ENCODE measurements at places on chromosomes 2 and 18.

GRCh38 chr2:9842487-9843228 lies 616 bp upstream of the TAF1B start:
- DNase-seq, result no peak

DNA sequence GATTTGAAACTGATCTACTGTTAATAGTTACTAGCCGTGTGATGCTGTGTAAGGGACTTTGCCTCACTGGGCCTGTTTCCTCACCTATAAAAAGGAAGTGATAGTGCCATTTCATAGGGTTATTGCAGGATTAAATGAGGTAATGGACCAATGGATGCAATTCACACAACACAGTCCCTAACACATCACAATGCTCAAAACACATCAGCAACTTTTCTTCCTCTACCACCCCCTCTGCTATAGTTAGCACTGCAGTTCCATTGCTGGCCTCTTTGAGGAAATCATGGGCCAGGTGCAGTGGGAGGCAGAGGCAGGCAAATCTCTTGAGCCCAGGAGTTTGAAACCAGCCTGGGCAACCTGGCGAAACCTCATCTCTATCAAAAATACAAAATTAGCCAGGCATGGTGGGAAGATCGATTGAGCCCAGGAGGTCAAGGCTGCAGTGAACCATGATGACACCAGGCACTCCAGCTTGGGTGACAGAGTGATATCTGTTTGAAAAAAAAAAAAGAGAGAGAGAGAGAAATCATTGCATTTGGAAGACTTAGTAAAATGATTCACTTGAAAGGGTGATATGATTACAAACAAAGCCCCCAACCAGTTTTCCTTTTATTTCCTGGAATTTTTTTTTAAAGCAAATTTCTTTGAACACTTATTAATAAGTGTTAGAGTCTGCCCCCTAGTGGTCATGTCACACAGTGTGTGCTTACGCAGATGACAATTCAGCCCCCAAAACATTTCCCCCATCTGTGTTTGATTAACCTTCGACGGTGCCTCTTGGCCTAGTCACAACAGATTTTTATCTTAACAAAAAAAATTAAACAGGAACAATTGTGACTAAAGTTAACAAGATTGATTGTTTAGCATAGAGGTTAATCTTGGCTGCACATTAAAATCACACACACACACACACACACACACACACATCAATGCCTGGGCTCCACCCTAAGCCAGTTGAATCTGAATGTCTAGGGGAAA lies 88.6 kb upstream of the BCL11A start:
- peak; percentile 13 for DNase-seq

DNA sequence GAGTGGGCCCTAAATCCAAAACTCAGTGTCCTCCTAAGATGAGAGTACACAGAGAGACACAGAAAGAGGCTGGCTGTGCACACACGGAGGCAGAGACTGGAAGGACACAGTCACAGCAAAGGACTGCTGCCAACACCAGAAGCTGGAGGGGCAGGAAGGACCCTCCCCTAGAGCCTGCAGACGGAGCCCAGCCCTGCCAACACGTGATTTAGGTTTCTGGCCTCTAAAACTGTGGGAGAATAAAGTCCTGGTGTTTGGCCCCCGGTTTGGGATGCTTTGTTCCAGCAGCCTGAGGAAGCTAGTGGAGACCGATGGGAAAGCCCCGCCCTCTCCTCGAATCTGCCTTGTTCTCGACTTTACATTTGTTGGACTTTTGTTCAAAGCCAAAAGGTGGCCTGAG lies 10.6 kb downstream of the CNDP1 start:
- no peak for DNase-seq

DNA sequence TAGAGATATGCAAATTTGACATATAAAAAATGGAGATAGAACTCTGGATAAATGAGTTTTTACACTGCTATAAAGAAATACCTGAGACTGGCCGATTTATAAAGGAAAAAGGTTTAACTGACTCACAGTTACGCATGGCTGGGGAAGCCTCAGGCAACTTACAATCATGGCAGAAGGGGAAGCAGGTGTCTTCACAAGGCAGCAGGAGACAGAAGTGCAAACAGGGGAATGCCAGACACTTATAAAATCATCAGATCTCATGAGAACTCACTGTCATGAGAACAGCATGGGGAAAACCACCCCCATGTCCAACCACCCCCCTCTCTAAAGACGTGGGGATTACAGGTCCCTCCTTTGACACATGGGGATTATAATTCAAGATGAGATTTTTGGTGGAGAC lies 1540.2 kb upstream of the SLC39A10 start:
- DNase-seq, result no peak

GRCh38 chr2:105238664-105239240 lies 2.8 kb upstream of the GPR45 start:
- no peak for DNase-seq

- DNase-seq, result no peak
Observed at GRCh38 chr2:102486941-102487702, 14.1 kb downstream of the SLC9A4 start.

DNA sequence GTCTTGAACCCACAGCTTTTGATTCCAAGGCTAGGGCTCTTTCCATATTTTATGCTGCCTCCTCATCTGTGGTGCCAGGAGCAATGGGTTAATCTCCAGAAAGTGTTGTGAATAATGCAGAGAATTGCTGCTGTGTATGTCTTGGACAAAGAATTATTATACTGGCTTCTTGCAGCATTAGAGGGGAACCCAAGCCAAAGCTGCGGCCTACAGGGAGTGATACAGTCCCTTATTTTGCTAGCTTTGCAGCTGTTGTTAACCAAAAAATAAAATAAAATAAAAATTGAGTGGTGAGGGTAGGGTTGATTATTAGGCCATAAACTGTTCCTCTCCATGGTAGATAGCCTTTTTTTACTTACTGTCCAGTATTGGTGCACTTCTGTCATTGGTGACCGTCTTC lies 16.7 kb downstream of the WIPF1 start:
- peak; percentile 76 for DNase-seq

- DNase-seq, result no peak
Observed at GRCh38 chr2:229971298-229971790, 49.0 kb downstream of the FBXO36 start.

DNA sequence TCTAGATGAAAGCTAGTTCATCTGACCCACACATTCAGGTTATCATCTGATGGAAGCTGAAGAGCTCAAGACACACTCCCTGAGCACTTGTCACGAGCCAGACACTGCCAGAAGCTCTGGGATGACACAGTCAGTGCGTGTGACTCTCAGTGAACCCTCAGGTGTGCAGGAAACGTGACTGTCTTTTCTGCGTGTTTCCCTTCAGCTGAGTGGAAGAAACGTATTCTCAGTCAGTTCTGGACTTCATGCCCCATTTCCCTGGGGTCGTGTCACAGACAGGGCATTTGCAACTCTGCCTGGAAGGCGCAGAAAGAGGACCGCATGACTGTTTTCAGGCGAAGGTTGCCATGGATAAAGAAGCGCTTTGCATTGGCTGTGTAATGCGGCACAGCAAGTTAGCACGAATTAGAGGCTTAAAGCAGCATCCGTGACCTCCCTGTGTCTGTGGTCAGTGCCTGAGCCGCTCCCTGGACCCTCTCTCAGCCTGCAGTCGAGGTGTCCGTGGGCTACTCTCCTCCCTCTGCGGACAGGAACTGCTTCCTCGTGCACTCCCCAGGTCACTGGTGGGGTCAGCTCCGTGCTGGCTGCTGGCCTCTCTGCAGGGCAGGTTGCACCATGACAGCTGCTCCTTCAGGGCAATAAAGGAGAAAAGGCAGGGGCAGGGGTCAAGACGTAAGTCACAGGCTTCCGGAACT lies 3.3 kb upstream of the ALLC start:
- no peak for DNase-seq

- DNase-seq, result no peak
Observed at GRCh38 chr18:35592298-35592697, 10.8 kb downstream of the GALNT1 start.

GRCh38 chr18:10872304-10872703 lies 277.1 kb downstream of the PIEZO2 start:
- no peak for DNase-seq

DNA sequence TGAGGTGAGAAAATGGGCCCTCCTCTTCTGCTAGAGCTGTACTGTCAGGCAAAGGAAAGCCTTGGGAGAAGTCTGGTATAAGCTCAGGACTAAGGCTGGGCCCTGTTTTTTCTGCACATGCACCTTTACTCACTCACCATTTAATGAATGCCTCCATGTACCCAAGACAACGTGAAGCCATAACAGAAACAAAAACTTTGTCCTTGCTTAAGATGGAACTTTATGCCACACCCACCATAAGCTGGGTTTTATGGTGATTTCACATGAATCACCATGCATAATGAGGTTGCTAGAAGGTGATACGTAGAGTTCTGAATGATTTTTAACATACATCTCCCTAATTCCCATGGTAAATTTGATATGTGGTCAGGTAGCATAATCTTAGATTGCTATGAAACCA lies 63.7 kb upstream of the CYP26B1 start:
- DNase-seq, result no peak

- peak; percentile 86 for DNase-seq
Observed at GRCh38 chr2:36355151-36355889, at the start of gene CRIM1. TSS of gene CRIM1 (plus strand) at chr2:36355778. CDS start at chr2:36356293, 515 bp downstream.

DNA sequence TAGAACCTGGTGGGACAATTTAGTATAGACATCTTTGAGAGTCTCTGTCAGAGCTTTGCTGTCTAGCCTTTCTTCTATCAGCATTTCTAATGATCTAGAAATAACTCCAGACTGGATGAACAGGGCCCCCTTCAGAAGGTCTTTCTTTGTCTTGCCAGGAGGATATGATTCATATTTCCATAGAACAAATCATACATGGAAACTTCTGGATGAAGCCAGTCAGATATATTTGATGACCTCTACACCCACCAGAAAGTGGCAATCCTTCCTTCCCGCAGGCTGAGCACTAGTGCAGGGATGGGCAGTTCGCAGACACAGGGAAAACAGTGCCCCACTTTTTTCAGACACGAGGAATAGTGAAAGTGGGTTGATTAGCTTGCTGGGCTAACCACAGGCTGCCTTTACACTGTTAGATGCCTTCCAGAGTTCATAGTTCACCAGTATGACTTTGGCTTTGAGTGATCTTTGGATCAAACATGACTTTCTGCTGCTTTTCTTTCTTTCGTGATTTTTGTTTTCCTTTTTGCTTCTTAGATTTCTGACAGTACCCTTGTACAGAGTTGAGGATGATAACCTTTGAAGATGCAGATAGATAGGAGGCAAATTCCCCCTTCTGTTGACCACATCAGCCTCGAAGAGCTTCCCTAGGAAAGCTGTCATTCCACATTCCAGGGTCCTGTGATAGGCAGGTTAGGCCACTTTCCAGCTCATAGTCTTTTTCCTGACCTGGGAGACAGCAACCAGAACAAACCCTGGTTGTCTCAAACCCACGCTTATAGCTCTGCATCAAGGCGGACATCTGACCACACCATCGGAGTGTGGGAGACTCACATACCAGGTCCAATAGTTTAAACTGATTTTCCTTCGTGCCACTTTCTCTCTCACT lies 237.0 kb downstream of the ZNF407 start:
- DNase-seq, result no peak

GRCh38 chr2:145408980-145409379 lies 889.1 kb upstream of the ZEB2 start:
- no peak for DNase-seq

GRCh38 chr2:31956312-31956711 lies 54.5 kb downstream of the MEMO1 start:
- DNase-seq, result no peak

DNA sequence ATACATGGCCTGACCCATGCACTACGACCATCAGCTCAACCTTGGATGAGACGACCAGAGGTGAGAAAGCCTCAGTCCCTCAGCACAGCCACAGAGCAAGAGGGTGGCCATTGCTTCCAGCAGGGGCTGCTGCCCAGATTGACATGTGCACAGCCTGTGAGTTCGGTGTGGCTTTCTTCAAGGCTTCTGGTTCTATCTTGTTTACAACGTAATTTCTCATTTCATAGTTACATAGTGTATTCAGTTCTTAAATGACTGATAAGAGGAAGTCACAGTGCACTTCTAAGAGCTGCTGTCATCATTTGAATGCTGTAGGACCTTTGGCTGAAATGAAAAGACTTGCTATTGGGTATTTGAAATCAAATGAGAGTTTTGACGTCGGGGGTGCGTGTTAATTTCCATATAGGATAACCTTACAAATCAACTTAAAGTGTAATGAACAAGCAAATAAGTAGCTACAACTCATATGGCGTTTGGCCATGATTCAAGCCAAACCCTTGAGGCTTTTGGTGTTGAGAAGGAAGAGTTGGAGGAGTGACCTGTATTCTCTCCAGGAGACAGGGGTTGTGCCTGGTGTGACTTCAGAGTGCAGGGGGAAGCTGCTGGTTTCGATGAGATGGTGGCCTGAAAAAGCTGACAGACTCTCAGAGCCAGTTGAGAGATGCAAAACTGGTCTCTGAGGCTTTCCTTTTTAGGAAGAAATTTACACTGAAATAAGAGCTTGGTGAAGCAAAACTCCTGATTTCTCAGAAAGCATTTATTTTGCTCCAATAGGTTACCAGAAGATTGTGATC lies 51.0 kb downstream of the TSHZ1 start:
- no peak for DNase-seq

DNA sequence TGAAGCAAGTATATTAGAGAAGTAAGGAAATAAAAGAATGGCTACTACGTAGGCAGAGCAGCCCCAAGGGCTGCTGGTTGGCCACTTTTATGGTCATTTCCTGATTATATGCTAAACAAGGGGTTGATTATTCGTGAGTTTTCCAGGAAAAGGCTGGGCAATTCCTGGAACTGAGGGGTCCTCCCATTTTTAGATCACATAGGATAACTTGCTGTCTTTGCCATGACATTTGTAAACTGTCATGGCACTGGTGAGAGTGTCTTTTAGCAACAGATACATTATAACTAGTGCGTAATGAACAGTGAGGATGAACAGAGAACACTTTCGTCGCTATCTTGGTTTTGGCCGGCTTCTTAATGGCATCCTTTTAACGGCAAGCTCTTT lies 2.6 kb upstream of the UBE2F start:
- DNase-seq, result no peak

DNA sequence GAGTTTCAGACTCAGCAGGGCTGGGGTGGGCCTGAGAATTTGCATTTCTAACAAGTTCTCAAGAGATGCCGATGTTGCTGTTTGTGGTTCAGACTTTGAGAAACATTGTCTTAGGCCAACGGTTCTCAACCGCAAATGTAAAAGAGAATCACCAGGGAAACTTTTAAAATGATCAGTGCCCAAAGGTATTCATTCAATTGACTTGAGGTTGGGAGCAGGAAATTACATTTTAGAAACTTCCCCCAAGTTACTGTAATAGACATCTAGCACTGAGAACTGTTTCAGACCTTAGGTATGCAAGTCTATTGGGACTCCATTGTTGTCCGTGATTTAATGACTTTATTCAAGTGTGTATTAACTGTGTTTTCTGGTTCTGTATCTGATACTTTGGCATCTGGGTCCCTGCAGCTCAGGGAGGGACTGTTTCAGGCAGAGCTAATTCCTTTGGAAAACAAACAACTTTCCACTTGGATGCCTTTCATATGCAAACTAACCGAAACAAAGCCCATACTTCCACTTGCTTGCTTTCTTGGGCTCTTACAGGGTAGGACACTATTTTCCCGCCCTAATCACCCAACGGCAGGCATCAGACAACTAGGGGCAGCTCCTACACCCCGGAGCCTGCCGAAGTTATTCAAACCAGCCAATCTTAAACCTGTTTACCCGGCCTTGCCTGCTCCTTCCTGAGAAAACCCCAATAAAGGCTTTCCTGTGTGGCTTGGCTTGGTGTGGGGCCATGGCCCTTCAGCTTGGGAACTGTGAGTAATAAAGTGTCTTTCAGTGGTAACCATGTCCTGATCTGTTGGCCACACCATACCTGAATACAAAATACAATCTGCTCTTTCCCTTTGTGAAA lies 97.6 kb downstream of the POLE4 start:
- DNase-seq, result no peak

Data from putamen (tissue), 1 donor.